ENCODE measurements at places on chromosomes 2 and 18. TPM values are rescaled to one million over a fixed set of nuclear protein-coding genes. Genes with fewer than 3 reads are reported as not detected.

DNA sequence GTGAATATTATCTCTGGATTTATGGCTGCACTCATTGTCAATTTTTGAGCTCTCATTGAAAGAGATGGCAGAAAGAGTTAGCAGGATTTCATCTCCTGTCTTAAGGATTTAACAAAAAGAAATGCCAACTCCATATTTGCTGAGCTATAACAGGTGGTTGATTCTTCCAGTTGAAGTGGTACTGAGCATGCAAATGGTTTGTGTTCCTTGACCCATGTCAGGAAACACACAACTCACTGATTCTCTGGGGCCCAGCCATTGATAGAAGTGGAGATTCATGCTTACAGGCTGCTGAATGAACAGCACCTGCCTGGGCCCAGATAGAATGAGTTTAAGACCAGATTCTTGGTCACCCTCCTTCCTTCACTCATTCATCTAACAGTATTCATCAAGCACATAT, 128.8 kb downstream of the CERS6 start:
- no peak overlapping the region for H3K27ac ChIP-seq
- H3K4me1 ChIP-seq, result no peaks in the 10 kb centered on the region
- H3K4me3 ChIP-seq, result no peak overlapping the region
- DNase-seq, result no peak
- no peaks in the 10 kb centered on the region for H3K36me3 ChIP-seq
- no peaks in the 10 kb centered on the region for H3K27me3 ChIP-seq

The CCDC93 gene
- total RNA-seq, result 45.0 TPM

The SEPTIN10 gene
- 82.6 TPM for total RNA-seq

GRCh38 chr2:35378791-35379190, 976.8 kb upstream of the CRIM1 start:
- no peaks in the 10 kb centered on the region for H3K36me3 ChIP-seq
- no peak overlapping the region for H3K4me3 ChIP-seq
- no peak overlapping the region for H3K27ac ChIP-seq
- no peak for DNase-seq
- H3K27me3 ChIP-seq, result no peaks in the 10 kb centered on the region
- H3K4me1 ChIP-seq, result no peaks in the 10 kb centered on the region

DNA sequence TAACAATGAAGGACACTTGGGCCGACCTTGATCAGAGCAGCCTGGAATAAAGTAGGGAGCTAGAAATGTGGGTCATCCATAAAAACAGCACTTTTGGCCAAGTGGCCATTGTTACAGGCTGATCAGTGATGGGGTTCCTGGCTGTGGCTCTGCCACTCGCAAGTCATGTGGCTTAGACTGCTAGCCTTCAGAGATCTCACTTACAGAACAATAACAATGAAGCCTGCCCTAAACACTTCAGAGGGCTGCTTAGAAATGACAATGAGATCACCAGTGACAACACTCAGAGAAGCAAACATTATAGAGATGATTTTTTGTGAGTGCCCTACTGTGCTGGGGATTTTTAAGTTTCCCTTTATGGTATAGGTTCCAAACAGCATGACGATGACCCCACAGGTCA, 107.9 kb upstream of the LMAN1 start:
- H3K4me1 ChIP-seq, result no peaks in the 10 kb centered on the region
- no peak overlapping the region for H3K27ac ChIP-seq
- no peak overlapping the region for H3K4me3 ChIP-seq
- no peaks in the 10 kb centered on the region for H3K27me3 ChIP-seq
- no peak for DNase-seq
- no peaks in the 10 kb centered on the region for H3K36me3 ChIP-seq

DNA sequence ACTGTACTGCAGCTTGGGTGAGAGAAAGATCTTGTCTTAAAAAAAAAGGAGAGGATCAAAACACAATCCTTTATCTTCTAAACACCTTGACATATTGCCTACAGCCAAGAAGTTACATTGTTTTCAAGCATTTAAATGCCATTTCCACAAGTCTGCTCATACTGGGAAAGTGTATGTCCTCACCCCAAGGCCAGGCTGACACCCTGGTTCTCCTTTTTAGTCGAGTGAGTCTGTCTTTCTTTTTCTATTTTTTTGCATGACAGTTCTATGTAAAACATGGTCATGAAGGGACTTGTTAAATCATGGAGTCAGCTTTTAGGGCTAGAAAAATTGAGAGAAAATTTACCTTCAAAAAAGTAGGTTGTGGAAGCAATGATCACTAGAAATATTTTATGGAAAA, 233.3 kb downstream of the FAM210A start:
- H3K27ac ChIP-seq, result no peak overlapping the region
- peaks cover 9% of the 10 kb centered on the region for H3K4me1 ChIP-seq
- no peak overlapping the region for H3K4me3 ChIP-seq
- peaks cover 12% of the 10 kb centered on the region for H3K36me3 ChIP-seq

The CCDC141 gene
- total RNA-seq, result 3.9 TPM

DNA sequence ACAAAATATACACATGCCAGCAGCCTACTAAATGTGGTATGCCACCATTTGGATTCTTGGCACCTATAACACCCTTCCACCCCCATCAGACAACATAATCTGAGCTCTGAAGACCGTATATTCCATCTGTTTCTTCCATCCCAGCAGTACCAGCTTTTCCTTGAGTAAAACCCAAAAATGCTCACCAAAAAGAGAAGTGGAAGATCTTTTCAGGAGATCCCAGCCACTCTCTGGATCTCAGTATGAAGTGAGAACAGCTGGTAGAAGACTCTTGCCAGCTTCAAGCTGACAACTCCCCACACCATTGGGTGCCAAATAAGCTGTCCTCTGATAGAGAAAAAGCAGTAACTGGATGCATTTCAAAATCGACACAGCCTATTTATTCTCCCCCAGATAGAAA, 22.6 kb downstream of the REG1B start:
- H3K4me3 ChIP-seq, result no peak overlapping the region
- no peaks in the 10 kb centered on the region for H3K36me3 ChIP-seq
- no peak for DNase-seq

The EGR4 gene
- 0.10 TPM for total RNA-seq

Measured in spinal cord (tissue), 10 donors.